ENCODE measurements at places on chromosomes 4 and X.

DNA sequence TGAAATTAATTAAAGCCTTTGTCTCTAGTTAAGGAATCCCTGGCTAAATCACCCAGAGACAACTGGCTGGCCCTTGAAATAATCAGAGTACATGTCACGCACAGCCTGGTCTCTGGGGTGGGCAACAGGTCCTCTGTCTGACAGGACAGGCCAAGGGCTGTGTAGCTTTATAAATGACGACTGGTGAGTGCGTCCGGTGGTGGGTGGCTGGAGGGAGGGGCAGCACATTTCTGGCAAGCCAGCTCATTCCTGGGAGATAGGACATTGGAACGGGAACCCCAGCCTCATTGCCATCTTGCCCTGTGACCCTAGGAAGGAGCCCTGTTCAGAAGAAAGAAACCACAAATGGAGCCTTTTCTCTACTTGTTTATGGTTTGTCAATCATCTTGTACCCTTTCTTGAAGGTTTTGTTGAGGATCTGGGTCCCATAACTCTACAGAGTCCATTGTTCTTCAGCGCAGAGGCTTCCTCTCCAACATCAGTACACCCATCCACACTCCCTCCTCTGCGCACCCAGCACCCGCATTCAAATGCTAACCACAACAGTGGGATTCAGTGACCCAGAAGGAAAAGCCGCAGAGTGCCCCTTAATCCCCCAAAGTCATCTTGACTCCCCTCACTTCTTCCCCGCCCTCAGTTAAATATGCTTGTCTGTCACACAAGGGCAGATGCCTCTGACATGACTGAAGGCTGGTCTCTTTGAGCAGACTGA, 368.1 kb downstream of the UNC5C start:
- DNase-seq = no peak

- no peak for DNase-seq
Measured at GRCh38 chrX:45710081-45710801, 509.6 kb upstream of the DIPK2B start.

GRCh38 chrX:83630662-83631061, 122.6 kb downstream of the POU3F4 start:
- DNase-seq = no peak

- DNase-seq = no peak
Measured at GRCh38 chr4:66613591-66613990, 931.7 kb downstream of the CENPC start.

- DNase-seq = no peak
Measured at GRCh38 chrX:10901290-10901633, 209.9 kb upstream of the HCCS start.

DNA sequence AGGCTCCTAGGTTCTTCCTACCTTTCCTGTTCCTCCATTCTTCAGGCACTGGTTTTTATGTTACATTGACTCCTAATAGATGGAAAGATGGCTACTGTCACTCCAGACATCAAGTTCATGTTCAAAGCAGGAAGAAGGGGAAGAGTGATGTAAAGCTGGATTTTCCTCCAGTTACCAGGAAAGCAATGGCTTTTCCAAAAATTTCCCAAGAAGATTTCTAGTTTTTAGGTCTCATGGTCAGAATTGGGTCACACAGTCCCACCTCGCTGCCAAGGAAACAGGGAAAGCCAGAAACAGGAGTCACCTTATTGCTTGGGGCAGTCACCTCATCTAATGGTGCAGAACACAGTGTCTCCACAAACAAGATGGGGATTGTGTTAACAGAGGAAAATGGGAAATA, 21.5 kb downstream of the RXFP1 start:
- DNase-seq = no peak

DNA sequence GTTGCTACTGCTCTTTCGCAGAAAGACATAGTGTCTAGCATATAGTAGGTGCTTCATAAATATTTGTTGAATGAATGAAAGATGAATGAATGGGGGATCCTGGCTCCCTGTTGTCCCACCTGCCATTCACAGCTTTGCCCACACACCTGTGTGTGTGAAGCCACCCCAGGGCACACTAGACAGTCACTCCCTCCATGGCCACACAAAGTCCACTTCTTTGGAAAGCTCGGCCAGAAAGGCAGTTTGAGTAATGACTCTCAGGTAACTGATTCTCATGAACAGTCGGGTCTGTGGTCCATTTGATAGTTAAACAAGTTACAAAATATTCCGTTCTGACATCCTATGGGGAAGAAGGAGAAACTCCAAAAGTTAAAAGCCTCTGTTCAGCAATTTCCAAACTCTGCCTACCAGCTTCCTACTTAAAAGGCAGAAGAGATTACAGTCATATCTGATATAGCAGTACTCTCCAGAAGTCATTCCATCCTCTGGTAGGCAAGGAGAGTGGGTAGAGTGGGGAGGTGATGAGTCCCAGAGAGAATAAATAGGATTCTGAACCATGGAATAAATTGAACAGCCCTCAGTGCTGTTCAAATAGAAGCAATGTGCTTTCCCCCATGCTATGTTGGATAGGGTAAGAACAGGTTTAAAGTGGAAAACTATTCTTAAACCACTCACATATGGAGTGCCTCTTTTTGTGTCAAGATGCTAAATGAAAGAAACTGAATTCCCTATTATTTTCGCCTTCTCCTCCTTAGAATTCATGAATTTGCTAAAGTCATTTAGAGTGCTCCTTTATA, 204.9 kb upstream of the GALNT7 start:
- DNase-seq = no peak

DNA sequence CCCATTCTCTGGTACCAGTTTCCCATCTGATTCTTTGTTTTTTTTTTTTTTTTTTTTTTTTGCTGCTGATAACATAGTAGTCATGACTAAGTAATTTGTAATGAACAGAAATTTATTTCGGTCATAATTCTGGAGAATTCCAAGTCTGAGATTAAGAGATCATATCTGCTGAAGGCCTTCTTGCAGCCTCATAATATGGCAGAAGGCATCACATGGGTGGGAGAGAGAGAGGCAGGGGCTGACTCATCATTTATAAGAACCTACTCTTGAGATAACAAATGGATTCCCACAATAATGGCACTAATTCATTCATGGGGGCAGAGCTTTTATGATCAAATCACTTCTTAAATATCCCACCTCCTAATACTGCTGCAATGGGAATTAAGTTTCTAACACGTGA, 1034.3 kb downstream of the STIM2 start:
- DNase-seq = no peak

DNA sequence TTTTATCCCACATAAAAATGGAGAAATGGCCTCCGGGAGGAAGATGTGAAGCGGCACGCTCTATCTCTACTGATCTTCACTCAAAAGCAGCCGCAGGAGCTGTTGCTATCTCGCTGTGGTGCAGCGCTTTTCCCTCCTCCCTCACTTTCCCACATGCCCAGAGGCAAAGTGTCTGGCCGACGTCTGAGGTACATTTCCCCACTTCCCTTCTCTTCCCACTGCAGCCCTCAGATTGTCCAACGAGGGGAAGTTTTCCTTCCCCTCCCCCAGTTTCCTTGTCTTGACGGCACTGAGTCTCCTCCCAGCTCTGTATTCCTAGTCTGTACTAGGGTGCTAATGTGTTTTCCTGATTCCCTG, 660 bp upstream of the COL25A1 start:
- no peak for DNase-seq

DNA sequence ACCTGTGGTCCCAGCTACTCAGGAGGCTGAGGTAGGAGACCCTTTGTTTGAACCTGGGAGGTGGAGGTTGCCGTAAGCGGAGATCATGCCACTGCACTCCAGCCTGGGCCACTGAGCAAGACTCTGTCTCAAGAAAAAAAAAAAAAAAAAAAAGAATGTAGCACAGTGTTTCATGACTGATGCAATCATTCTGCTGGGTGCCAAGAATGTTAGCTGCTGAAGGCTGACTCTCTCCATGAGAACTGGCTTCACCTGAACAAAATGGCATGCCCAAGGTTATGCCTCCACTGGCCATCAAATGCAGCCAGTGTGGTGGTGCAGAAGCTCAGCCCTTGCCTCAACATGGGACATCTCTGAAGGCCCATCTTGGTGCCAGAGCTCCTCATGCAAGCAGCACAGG, 412.1 kb downstream of the ADAM29 start:
- DNase-seq = no peak

DNA sequence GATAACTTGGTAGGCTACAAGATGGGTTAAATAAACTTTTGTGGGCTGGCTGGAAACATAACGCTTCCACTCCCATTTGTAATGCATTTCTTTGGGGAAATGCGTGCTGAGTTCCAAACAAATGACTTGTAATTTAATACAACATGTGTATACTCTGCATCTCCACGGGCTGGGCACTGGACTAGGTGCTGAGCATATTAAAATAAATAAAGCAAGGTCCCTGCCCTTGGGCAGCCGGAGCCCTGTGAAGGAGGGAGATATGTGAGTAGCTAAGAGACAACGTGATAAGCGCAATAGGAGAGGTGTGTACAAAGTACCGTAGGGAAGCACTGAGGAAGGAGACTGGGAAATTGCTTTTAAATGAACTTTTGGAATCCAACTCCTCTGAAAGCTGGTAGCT, 147.2 kb upstream of the RBPJ start:
- no peak for DNase-seq

- DNase-seq = no peak
Measured at GRCh38 chr4:105599932-105600655, 47.7 kb downstream of the ARHGEF38 start.

DNA sequence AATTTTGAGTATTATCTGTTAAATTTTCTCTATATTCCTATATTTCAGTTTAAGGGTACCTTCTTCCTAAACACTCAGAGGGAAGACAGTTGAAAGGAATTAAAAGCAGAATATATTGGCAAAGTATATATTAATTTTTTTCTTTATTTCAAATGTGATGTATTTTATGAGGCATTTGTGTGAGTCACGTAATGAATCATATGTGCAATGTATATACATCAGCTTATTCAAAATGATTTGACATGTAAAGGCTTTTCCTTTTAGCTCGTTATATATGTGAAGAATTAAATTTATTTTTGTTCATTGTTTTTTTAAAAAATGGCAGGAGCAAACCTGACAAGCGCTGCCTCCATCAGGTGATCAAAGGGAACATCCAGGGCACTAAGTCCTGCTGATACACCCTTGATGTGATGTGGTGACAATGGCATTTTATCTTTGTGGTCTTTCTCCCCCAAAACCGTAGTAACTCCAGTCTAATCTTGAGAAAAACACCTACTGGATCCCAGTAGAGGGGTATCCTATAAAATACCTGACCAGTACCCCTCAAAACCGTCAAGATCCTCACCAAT, 8.9 kb downstream of the WWC2 start:
- DNase-seq = no peak

DNA sequence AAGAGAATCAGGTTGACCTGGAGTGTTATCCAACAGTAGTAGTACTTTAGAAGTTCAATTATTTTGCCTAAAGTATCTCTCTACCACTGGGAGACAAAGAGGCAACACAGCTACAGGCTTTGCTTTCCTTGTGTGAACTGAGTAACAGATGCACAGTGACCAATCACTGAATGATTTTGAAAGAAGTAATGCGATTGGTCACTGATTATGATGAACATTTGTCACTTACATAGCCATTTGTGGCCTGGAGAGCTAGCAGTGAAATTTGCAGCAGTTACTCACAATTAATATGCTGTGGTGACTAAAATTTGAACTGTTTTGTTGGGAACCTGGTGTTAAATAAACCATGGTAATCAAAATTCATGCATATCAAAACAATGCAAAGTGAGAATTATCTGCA, 508.7 kb upstream of the DIPK2B start:
- DNase-seq = no peak

All from NCI-H1930 (cell line).